ENCODE measurements at places on chromosomes 2 and 18. TPM values are rescaled to one million over a fixed set of nuclear protein-coding genes. Genes with fewer than 3 reads are reported as not detected.

Gene DNAJC5G
- not detected for total RNA-seq

Gene PRKAG3
- 0.40 TPM for total RNA-seq

Gene CYP1B1
- total RNA-seq: 177 TPM

Gene GPAT2
- 4.9 TPM for total RNA-seq

Gene DSG3
- total RNA-seq: not detected

Gene UGT1A10
- not detected for total RNA-seq

All from epithelial cell of alveolus of lung (primary cell).